ENCODE measurements at places on chromosomes 1 and 21.

DNA sequence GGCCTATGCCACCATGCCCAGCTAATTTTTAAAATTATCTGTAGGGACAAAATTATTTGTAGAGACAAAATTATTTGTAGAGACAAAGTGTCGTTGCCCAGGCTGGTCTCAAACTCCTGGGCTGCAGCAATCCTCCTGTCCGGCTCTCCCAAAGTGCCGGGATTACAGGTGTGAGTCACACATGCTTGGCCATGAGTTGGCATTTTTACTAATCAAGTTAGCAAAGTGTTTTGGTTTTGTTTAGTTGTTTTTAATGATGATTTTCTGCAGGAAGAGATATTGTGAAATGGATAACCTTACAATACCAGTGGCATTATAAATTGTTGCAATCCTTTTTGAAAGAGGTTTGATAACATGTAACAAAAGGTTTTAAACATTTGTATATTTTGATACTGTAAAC is 65.3 kb upstream of the MAGI3 start:
- no peak for DNase-seq

DNA sequence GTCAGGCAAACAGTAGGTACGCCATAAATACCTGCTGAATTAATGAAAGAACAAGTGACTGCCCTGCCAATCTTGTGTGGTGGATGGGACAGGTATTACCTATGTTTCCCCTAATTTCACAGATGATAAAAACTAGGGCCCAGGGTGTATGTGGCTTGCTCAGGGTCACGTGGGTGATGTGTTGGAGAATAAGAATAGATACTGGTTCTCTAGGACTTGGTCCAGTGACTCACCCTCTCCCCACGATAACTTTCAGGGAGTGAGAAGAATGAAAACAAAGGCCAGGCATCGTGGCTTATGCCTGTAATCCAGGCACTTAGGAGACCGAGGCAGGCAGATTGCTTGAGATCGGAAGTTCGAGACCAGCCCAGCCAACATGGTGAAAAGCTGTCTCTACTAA is 26.7 kb downstream of the SLC26A9 start:
- DNase-seq, result peak; percentile 8

DNA sequence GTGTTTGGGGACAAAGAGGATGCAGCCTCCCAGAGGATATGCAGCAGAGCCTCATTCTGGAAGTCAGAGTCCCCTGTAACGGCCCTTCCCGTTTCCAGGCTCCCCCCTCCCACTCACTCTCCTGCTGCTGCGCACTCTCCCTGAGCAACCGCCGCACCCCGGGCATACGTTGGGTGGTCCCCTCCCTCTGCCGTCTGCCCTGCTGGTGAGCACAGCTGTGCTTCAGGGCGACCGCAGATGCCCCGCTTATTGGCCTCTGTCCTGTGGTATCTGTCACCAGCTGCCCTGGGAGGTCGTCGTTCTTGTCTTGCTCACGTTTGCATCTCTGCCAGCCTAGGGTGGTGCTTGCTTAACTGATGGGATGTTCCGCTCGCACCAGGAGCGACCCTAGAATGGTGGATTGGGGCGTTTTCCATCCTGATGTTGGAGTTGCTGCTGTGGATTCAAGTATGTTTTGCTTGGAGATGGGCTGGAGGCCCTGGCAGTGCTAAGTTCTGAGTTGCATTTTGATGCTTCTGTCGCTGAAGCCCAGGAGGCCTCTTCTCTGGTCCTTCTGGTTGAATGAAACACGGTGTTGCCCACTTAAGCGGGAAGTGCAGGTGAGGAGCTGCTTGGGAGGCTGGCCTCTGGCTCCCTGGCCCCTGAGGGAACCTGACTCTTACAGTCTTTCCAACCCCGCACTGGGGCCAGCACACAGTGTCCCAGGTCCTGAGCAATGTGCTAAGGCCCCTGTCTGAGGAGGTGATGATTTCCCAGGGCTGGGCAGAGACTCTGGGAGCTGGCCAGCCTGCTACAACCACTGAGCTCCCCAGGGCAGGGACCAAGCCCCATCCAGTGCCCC is 3.2 kb downstream of the TMEM201 start:
- no peak for DNase-seq

GRCh38 chr21:33968080-33968994 is 52.7 kb upstream of the ATP5PO start:
- DNase-seq, result no peak

DNA sequence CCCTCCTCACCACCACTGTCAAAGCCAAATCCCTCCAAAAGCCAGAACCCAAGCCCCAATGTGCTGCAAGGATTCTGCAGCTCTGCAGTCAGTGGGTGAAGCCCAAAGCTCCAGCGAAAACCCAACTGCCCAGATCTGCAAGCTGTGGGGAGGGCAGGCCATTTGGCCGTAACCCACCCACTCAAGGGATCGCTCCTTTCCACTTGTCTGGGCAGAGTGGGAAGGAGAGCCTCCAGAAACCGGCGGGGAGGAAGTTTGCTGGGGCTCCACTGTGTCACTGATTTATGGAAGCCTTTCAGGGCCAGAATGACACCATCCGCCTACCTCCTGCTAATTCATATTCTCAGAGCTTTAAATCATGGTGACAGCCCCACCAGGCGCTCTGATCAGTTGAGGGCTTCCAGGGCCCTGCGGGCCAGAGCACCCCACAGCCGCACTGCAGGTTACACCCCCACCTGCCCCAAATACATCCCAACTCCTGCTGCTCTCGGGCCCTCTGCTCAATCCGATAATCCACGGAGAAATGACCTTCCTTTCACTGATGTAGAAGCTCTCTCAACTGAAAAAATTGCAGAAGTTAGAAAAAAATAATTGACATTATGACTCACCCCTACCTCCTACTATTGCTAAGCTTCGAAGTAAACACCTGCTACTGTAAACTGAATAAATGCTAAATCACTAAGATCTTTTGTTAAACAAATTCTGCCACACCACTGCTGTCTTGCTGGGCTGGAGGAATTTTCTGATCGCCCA is 40.6 kb upstream of the RAB4A start:
- DNase-seq, result peak; percentile 35

GRCh38 chr1:214842856-214843255 is 239.7 kb upstream of the KCNK2 start:
- no peak for DNase-seq

DNA sequence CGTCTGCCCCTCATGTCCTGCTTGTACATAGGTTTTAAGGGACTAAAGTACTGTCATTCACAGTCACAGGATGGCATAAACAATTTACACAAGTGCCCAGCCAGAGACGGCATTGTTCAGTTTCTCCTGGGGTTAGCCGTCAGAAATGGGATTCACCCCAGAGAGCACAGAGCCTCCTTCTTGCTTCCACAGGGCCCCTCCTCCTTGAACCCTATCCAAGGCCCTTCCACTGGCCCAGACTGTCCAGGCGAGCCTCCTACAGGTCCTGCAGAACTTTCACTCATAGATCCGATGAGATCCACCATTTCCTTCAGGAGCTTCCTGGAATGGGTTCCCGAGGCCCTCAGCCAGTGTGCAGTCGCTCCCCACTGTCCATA is 10.0 kb downstream of the AVPR1B start:
- no peak for DNase-seq

GRCh38 chr1:80248886-80249285 is 1242.4 kb upstream of the ADGRL4 start:
- DNase-seq, result no peak

- no peak for DNase-seq
These were observed 100.0 kb upstream of the EDEM3 start for GRCh38 chr1:184854496-184855140.

DNA sequence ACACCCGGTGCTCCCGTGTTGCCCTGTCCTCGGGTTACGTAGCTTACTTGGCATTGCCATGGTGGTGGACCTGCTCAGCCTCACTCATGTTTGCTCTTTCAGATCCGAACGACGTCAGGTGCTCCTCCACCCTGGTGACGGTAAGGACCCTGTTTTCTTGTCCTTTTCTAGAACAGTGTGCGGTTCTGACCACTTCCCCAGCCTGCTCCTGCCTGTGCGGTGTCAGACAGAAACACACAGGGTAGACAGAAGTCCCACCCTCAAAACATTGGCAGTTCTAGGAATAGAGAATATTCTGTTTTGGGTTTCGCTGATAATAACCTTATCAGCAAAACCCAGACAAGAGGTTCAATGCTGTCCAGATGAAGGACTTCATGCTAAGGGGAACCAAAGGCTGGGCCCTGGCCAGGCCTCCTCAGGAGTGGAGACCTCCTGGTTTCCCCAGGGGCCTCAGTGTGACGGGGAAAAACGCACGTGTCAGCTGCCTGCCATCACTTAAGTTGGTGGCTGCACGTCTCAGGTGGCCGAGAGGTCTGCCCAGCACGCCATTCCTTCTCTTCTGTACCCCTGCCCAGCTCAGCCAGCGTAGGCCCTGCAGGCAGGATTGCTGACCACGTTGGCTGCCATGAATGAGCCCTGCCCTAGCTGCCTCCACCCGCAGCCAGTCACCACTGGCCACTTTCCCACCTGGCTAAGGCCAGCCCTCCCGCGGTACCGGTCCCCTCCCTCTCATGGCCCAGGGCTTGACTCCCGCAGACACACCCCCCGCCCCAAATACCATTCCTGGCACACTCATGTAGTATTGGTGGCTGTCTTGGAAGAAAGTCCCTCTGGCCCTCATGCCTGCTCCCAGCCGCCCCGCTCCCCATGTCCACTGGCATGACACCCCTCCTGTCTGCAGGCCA is 33.6 kb downstream of the SLC37A1 start:
- no peak for DNase-seq

GRCh38 chr1:203695116-203695515 is 68.5 kb downstream of the ATP2B4 start:
- DNase-seq, result no peak

DNA sequence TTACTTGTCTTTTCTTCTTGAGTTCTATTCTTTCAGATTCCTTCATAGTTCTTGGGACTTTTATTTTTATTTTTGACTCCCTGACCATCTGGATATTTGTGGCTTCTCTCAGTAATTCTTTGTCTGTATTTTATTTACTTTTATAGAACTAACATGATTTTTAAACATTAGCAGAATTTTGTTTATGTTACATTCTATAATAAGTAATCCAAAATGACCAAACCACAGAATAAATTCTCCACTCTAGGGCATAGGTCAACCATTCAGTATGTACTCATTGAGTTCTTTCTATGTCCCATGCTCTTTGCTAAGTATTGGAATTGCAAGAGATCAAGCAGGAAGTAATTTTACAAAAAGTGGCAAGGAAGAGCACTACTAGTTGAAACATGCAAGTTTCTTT is 969.0 kb downstream of the TTLL7 start:
- no peak for DNase-seq

DNA sequence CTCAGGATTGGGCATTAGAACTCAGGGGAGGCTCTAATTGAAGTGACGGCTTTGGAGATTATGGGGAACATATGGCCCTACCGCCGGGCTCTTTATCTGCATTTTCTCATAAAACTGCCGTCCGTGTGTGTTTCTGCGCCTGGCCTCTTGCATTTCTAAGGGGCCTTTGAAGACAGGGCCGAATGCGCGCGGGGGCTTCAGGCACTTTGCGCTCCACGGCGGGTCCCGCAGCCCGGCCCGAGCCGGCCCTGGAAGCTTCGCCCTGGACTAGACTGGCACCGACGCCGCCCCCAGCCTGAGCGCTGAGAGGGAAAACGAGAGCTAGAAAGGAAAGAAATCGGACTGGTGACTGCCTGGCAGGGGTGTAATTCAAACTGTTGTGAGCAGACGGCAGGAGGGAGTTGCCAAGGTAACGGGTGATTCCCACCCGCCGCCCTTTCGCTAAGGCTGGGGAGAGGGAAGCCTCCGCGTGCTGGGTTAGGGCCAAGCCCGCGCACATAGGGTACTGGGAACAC is 120.7 kb downstream of the LMX1A start:
- no peak for DNase-seq

GRCh38 chr1:91803123-91803522 is 82.8 kb downstream of the TGFBR3 start:
- DNase-seq, result no peak

DNA sequence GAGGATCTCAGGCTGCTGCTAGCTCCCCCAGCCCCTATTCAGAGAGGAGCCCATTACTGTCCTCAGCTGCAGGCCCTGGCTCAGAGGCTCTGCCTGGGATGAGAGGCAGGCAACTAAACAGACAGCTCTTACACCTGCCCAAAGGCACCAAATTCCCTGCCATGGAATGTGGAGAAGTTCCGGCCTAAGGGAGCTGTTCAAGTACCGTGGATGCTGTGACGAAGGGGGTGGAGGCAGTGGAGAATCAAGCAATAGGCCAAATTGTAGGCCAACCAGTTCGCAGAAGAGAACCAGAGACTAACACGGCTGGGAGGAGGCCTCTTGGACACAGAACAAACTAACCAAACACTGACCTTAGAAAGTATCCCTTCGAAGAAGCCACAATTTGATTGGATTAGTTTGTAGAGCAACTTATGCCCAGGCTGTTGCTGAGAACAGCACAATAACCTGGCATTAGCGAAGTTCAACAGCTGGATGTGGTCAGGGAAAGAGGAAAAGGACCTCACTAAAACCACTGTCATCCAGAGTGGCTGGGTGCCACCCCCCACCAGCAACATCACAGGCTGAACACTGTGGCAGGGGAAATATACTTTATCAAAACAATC is 3.6 kb downstream of the C1orf174 start:
- DNase-seq, result no peak

GRCh38 chr1:230189341-230189740 is 122.3 kb downstream of the GALNT2 start:
- DNase-seq, result no peak

GRCh38 chr1:166859597-166859996 is 16.5 kb downstream of the TADA1 start:
- no peak for DNase-seq

- DNase-seq, result no peak
These were observed 32.9 kb downstream of the KCNN3 start for GRCh38 chr1:154837034-154837671.

GRCh38 chr1:62597281-62597680 is at the start of gene ANGPTL3:
ANGPTL3 (plus strand) TSS chr1:62597520; CDS start chr1:62597567, 47 bp downstream.
- DNase-seq, result no peak

GRCh38 chr1:2393471-2393877 is 1.8 kb downstream of the RER1 start:
- DNase-seq, result no peak

DNA sequence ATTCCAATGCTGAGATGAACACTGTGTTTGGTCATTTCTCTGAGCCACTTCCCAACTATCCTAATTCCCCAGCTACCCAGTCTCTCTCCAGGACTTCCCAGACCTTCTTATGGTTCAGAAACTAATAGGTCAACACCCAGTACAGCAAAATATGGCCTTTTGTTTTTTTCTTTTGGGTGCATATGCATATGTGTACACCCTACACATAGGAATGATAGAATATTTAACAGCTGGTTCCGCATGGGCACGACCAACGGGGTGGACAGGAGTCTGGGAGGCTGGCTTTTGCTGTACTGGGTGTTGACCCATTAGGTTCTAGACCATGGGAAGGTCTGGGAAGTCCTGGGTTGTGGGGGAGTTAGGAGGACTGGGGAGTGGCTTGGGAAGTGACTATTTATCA is 143.9 kb downstream of the MRPS6 start:
- no peak for DNase-seq

GRCh38 chr1:196393742-196394141 is 214.5 kb downstream of the KCNT2 start:
- DNase-seq, result no peak

GRCh38 chr1:69455718-69456117 is 112.0 kb upstream of the LRRC7 start:
- DNase-seq, result no peak

Data from activated CD8-positive, alpha-beta memory T cell treated with anti-CD3 and anti-CD28 coated beads, Interleukin-2, amount 50 U/mL, for 48 hours (primary cell).